Activated T-cell treated with anti-CD3 and anti-CD28 coated beads, Interleukin-2, amount 50 U/mL, for 72 hours (primary cell): ENCODE measurements at places on chromosomes 3 and 15. TPM values are rescaled to one million over a fixed set of nuclear protein-coding genes. Genes with fewer than 3 reads are reported as not detected.

The ARGFX gene
- not detected for total RNA-seq

DNA sequence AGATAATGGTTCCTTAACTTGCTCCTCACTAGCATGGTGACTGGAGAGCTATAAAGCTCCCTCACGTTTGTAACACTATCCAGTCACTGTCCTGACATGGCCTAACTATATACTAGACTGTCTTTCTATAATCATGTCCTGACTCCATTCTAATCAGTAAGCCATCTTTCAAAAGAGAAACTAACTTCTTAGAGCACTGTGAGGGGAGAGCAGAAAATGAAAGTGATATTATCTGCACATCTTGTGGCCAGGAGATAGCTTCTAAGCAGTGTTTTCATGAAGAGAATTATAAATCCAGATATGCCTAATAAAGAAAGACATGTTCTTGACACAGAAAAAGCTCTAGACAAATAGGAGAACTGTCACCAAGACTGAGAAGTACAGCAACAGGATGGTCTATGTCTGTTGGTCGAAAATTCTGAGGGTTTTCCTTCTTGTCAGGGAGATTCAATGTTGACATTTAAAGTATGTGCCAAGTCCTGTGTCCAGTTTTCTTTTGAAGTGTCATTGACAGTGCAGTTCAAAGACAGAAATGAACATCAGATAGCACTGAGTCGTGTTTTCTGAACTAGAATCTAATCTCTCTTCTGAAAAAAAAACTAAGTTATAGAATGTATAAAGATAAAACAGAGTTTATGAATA, 230.6 kb upstream of the PEX5L start:
- no peaks in the 10 kb centered on the region for H3K27me3 ChIP-seq
- H3K36me3 ChIP-seq: no peaks in the 10 kb centered on the region
- DNase-seq: no peak

GRCh38 chr3:194387926-194388418, 11.1 kb downstream of the GP5 start:
- peaks cover 15% of the 10 kb centered on the region for H3K36me3 ChIP-seq
- H3K4me3 ChIP-seq: no peak overlapping the region
- no peak for DNase-seq
- H3K27me3 ChIP-seq: no peaks in the 10 kb centered on the region
- H3K27ac ChIP-seq: no peak overlapping the region
- H3K4me1 ChIP-seq: no peaks in the 10 kb centered on the region

DNA sequence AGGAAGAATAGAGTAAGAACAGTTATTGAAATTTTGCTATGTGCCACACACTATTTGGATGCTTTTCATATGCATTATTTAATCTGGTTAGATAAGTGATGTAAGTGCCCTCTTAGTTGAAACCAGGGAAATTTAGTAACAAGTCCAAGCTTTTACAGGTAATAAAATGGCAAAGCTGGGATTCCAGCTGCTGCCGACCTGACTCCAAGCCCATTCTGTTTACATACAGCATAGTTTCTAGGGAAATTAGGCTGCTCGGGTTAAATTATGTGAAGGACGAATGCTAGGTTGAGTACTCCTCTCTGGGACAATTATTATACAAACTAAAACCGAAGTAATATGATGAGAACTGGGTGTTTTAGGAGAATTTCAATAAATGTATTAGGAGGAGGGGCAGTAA, 38.7 kb upstream of the FAH start:
- H3K27ac ChIP-seq: no peak overlapping the region
- no peak for DNase-seq
- H3K36me3 ChIP-seq: no peaks in the 10 kb centered on the region

The RBP2 gene
- total RNA-seq: not detected

The BCL2A1 gene
- total RNA-seq: 67.2 TPM

The AHSG gene
- total RNA-seq: not detected

The RTP1 gene
- total RNA-seq: not detected

DNA sequence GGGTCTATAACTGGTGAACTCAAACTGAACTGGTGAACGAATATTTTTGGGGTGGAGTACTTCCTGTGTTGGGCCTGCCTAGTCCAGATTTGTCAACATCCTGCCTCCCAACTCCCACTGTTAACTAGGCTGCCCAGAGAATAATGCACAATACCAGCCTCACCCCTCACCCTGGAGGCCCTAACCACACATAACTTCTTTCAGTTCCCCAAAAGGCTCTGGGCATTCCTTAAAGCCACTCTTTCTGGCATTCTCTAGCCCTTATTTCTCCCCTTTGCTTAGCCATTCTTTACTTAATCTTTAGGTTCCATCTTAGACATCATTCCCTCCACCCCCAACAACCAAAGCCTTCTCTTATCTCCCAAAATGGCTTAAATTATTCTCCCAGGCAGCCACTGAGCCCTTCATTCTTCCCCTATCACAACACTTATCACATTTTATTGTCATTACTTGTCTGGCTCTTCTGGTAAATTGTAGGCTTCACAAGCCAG, 9.1 kb upstream of the SEC11A start:
- H3K27ac ChIP-seq: peak overlapping the region; percentile 91
- DNase-seq: no peak
- H3K36me3 ChIP-seq: no peaks in the 10 kb centered on the region
- H3K4me3 ChIP-seq: peak overlapping the region; percentile 35

The CAMK2N2 gene
- 0.35 TPM for total RNA-seq

GRCh38 chr15:67331676-67332075, 77.1 kb downstream of the IQCH start:
- no peak overlapping the region for H3K27ac ChIP-seq
- H3K4me3 ChIP-seq: no peak overlapping the region
- peaks cover 6% of the 10 kb centered on the region for H3K27me3 ChIP-seq
- H3K4me1 ChIP-seq: no peaks in the 10 kb centered on the region
- peaks cover 3% of the 10 kb centered on the region for H3K36me3 ChIP-seq
- no peak for DNase-seq

GRCh38 chr3:159605776-159606175, 382.9 kb upstream of the IL12A start:
- no peaks in the 10 kb centered on the region for H3K27me3 ChIP-seq
- no peak overlapping the region for H3K27ac ChIP-seq
- DNase-seq: no peak
- H3K4me1 ChIP-seq: no peaks in the 10 kb centered on the region

The ARPP21 gene
- total RNA-seq: not detected

DNA sequence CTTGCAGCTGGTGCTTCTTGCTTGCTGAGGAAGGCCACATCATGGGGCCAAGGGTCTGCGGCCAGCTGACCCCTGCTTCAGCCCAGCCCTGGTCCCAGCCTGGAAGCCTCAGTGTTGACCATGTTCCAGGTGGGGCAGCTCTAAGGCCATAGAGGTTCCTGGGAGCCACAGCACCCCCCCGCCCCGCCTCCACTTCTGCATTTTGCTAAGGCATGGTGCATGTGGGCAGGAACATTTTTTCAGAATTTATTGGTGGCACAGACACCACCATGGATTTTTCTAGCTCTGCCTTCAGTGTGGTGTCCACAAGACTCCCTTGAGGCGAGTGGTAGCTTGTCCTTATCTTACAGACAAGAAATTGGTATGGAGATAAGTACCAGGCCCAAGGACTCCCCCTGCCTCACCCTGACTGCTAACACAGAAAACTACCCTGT, 1.9 kb upstream of the CHST14 start:
- H3K27me3 ChIP-seq: no peaks in the 10 kb centered on the region
- H3K27ac ChIP-seq: no peak overlapping the region
- no peak for DNase-seq
- H3K4me3 ChIP-seq: no peak overlapping the region
- H3K36me3 ChIP-seq: no peaks in the 10 kb centered on the region
- H3K4me1 ChIP-seq: peaks cover 41% of the 10 kb centered on the region

The LRRC2 gene
- not detected for total RNA-seq

DNA sequence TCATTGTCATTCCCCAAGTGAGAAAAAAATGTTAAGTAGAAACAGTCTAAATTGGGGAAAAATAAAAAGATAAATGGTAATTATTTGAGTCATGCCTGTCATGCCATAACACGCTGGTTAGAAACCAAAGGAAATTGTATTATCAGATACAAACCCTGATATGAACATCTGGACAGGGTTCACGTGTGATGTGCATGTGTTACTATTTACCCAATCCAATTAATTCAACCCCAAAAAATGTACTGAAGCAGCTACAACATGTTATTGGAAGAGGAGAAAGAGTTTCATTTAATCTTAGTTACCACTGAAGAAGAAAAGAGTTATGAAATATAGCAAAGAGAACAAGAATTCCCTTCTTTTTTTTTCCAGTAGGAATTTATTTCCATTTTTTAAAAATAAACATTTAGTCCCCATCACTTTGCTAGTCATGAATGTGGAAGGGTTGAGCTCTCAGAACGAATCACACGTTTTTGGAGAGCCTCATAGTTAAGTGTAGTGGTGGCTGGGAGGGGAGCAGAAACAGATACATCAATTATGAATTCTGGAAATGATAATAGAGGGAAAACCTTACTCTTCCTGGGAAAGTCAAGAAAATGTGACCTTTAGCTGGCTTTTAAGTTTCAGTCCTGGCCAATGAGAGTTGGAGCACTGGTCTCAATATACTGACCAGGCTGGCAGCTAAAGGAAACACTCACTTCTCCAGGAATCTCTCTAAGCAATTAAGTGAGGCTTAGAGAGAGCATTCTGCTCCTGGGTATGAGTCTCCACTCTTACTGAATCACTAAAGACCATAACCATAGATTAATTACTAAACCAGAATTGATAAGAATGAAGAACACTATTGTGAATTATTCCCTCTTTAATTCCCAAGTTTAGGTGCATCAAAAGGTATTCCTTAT, 796.5 kb downstream of the GRM7 start:
- DNase-seq: no peak
- peaks cover 5% of the 10 kb centered on the region for H3K27me3 ChIP-seq
- H3K27ac ChIP-seq: no peak overlapping the region

The KCNMB2 gene
- total RNA-seq: not detected

DNA sequence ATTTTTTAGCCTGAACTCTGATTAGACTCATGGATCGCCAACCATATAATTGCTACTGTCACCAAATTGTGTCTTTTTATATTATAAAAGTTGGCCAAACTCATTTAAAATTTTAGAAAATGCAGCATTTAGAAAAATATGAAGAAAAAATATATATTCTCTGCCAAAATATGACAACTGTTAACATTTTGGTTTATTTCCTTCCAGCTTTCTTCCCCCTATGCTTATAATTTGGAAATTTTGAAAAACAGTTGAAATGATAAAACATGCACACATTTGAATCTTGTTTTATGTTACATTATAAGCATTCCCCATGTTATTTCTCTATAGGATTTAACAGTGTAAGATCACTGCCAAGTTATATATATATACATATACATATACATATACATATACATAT, 1112.8 kb downstream of the TUSC7 start:
- no peaks in the 10 kb centered on the region for H3K4me1 ChIP-seq
- H3K27ac ChIP-seq: no peak overlapping the region
- no peak overlapping the region for H3K4me3 ChIP-seq
- no peaks in the 10 kb centered on the region for H3K27me3 ChIP-seq

- peaks cover 6% of the 10 kb centered on the region for H3K27me3 ChIP-seq
- peaks cover 9% of the 10 kb centered on the region for H3K36me3 ChIP-seq
- DNase-seq: no peak
- peaks cover 6% of the 10 kb centered on the region for H3K4me1 ChIP-seq
Measured at GRCh38 chr3:51999846-52000245, 4.2 kb upstream of the RPL29 start.

DNA sequence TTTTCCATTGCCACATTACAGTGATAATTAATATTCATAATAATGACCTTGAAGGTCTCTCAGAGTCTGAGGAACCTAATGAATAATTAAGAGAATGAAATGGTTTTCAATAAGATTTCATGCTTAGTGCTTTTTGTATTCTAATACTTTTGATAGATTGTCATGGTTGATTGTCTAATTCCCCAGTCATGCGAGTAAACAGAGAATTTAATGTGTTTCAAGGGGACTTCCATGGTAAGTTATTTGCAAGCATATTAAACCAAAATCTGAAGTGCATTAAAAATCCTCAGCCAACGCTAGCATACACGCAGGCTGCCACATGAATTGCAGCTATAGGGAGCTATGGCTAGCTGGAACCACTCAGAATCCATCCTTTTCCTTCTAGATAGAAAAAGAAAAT, 18.9 kb upstream of the ANO10 start:
- H3K36me3 ChIP-seq: no peaks in the 10 kb centered on the region
- peaks cover 7% of the 10 kb centered on the region for H3K4me1 ChIP-seq
- no peak for DNase-seq
- no peak overlapping the region for H3K27ac ChIP-seq
- no peak overlapping the region for H3K4me3 ChIP-seq

- no peak overlapping the region for H3K27ac ChIP-seq
- H3K4me3 ChIP-seq: no peak overlapping the region
- H3K4me1 ChIP-seq: no peaks in the 10 kb centered on the region
- peaks cover 17% of the 10 kb centered on the region for H3K27me3 ChIP-seq
- H3K36me3 ChIP-seq: no peaks in the 10 kb centered on the region
Measured at GRCh38 chr3:110564674-110565073, 506.9 kb upstream of the NECTIN3 start.

The CPN2 gene
- total RNA-seq: not detected

DNA sequence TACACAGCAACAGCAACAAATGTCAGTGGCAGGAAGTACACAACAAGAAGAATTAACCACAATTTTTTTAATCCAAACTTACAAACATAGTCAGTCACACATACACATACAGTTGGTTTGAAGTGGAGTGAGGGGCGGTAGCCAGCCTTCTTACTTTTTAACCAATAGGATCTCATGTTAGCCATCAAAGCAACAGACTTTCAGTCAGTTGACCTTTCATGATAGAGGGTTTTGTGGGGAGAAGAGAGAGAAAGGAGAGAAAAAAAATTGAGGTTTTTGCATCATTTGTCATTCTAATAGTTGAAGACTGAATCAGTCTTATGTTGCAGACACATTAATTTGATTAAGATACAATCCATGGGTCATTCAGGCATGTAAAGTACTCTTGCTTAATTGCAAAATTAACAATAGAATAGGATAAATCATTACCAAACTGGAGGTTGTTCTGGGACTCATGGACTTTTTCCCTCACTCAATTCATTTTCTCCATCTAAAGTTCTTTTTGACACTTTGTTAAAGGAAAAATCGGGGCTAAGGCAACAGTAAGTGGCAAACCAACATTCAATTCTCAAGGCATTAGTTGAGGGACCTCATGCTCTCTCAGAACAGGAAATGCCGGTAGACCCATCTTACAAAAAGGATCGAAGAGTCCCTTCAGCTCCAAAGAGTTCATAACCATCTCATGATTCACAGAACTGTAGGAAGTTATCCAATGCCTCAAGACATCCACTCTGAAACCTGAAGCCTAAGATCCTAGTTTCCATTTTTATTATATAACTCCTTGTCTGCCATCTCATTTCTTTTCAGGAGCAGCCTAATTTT, 159.5 kb upstream of the LPP start:
- peaks cover 2% of the 10 kb centered on the region for H3K36me3 ChIP-seq
- H3K27me3 ChIP-seq: no peaks in the 10 kb centered on the region
- peak overlapping the region; percentile 9 for H3K4me3 ChIP-seq
- peak overlapping the region; percentile 34 for H3K27ac ChIP-seq
- H3K4me1 ChIP-seq: peaks cover 65% of the 10 kb centered on the region

GRCh38 chr3:175495331-175495730, 636.2 kb downstream of the NAALADL2 start:
- no peaks in the 10 kb centered on the region for H3K4me1 ChIP-seq
- no peaks in the 10 kb centered on the region for H3K27me3 ChIP-seq
- peak; percentile 0 for DNase-seq
- no peak overlapping the region for H3K4me3 ChIP-seq
- no peak overlapping the region for H3K27ac ChIP-seq

The CAMK1 gene
- total RNA-seq: 47.4 TPM

GRCh38 chr3:45601156-45601555, 6.6 kb downstream of the LIMD1 start:
- H3K36me3 ChIP-seq: peaks cover 1% of the 10 kb centered on the region
- no peak overlapping the region for H3K27ac ChIP-seq
- peaks cover 43% of the 10 kb centered on the region for H3K4me1 ChIP-seq
- no peak overlapping the region for H3K4me3 ChIP-seq

The RPP25 gene
- 2.2 TPM for total RNA-seq
